ENCODE measurements at places on chromosomes 2 and 18.
A peak's percentile ranks its signal among the peaks of the same experiment; 100 is the strongest.

- DNase-seq: no peak
Observed at GRCh38 chr2:163662141-163662780, 73.5 kb downstream of the FIGN start.

- DNase-seq: peak; percentile 17
Observed at GRCh38 chr2:230326453-230327417, at the start of gene SP140L. TSS of gene SP140L (plus strand) at chr2:230327193. CDS start at chr2:230327270, 77 bp downstream.

DNA sequence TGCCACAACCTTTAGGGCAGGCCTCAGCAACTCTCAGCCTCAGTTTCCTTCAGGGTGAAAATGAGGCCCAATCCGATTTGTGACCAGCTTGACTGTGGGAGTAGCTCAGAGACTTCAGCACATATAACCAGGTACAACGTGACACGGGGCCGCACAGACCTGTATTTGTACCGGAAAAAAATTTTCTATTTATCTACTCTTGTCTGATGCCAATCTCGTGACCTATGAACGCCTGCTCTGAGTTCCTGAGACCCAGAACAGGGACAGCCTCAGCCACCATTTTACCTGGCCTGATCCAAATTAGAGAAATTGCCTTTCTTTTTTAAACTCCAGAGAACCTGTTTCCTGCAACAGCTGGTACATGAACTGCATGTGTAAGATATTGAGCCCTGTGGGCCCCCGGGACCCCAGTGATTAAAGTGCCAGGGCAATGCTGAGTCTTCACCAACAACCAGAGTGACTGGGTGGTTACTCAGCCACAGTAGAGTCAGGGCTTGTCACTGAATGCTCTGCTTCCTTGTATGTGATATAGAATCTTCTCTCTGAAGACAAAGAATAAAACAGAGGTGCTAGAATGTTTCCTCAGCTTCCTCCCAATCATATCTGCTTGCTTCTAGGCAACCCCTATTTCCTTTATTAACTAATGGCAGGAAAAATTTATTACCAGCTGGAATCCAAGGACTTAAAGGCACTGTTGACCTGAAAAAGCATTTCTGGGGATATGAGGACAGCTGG, 47.8 kb upstream of the FZD7 start:
- no peak for DNase-seq

- no peak for DNase-seq
Observed at GRCh38 chr2:160076241-160076640, 13.8 kb upstream of the PLA2R1 start.

DNA sequence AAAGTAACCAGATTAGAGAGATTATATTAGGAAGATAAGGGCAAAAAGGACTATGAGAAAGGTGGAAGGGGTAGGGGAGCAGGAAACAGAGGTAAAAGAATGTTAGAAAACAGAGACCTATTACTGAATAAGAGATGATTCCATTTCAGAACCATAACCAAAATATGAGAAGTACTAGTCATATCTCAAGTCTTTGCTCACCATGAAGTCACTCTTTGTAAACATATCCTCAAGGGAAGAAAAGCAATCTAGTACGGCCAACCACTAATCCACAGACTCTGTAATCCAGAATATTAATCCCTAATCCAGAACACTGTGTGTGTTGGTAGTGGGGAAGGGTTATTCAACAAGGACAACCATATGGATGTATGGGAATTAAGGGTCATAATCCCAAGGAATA, 92.0 kb downstream of the CDCA7 start:
- DNase-seq: no peak

DNA sequence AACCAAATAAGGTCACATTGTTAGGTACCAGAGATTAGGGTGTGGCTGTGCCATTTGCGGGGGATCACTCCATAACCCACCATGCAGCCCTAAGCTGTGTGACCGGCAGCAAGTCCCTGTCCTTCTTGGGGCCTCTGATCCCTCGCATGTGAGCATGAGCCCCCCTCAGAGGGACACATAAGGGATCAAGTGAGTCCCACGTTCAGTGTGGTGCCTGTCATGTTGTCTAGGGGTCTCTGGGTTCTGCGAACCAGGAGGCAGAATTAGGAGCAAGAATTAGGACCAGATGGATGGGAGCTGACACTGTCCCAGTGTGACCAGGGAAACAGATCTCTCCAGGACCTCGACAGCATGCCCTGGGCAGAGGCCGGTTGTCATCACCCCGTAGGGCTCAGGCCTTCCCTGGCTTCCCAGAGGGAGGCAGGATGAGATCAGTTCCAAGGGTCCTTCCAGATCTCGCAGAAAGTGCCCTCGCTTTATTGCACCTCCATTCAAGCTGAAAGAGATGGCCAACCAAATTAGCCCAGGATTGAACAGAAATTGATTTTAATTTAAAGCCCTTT, 113.2 kb upstream of the OTOS start:
- no peak for DNase-seq

- no peak for DNase-seq
Observed at GRCh38 chr18:64220941-64221340, 72.1 kb upstream of the LINC00305 start.

GRCh38 chr18:72697706-72698105, 153.6 kb upstream of the CBLN2 start:
- no peak for DNase-seq

DNA sequence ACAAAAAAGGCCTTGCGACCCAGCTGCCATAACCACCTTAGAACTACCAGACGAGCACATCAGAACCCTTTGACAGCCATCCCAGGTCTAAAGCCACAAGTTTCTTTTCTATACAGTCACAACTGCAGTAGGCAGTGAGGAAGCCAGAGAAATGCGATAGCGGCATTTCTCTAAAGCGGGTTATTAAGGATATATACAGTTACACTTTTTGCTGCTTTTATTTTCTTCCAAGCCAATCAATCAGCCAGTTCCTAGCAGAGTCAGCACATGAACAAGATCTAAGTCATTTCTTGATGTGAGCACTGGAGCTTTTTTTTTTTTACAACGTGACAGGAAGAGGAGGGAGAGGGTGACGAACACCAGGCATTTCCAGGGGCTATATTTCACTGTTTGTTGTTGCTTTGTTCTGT, 48.8 kb downstream of the FEZ2 start:
- DNase-seq: no peak

DNA sequence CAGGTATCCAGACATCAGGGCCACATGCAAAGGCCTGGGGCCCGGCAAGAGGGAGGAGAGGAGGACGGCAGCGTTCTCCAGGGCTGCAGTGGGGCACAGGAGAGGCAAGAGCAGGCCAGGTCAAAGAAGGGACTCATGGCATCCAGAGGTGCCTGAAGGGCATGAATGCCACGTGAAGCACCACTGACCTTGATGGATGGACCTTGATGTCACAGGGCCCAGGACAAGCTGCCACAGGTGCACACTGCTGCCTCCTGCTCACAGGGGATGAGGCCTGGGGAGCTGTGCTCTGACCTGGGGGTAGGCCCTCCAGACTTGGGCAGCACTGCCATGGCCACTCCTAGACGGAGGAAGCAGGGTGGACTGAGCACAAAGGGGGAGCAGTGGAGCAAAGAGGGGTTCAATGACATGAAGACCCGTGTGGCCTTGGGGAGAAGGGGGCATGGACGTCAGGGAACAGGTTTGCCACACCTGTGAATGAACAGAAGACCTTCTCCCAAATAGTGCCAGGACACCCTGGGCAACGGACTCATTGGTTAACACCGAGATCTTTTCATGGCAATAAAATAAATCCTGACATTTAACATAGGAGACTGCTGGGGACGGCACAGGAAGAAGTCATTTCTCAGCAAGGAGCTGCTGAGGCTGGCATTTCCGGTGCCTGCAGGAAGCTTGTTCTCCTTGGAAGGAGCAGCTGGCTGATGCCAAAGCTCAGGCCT, 65.6 kb downstream of the EMX1 start:
- DNase-seq: no peak

DNA sequence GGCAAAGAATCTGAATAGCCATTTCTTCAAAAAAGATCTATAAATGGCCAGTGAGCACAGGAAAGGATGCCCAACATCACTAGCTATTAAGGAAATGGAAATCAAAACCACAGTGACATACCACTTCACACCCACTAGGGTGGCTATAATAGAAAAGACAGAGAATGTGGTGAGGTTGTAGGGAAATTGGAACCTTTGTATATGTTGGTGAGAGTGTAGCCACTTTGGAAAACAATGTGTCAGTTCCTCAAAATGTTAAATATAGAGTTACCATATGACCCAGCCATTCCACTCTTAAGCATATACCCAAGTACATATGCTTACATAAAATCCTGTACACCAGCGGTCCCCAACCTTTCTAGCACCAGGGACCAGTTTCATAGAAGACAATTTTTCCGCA, 152.8 kb downstream of the SMAD2 start:
- no peak for DNase-seq

DNA sequence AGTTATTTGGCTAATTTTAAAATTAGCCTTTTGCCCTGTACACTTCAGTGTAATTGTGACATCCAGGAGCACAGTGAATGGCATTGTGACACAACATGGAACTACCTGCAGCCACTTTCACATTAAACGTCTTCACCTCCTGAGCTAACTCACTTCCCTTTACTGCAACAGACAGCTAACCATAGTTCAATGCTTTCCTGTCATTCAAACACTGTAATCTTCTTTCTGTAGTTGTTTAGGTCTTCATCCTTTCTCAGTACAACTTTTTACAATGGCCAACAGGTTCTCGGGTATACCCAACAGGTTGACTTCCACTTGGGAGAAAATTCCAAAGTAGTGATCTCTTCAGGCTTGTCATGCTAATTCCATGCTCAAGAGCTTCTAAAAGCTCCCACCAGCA, 8.6 kb upstream of the AGPS start:
- no peak for DNase-seq

- no peak for DNase-seq
Observed at GRCh38 chr2:119548516-119549120, 4.4 kb downstream of the CFAP221 start.

GRCh38 chr2:223034221-223034975, 17.6 kb upstream of the KCNE4 start:
- DNase-seq: no peak

DNA sequence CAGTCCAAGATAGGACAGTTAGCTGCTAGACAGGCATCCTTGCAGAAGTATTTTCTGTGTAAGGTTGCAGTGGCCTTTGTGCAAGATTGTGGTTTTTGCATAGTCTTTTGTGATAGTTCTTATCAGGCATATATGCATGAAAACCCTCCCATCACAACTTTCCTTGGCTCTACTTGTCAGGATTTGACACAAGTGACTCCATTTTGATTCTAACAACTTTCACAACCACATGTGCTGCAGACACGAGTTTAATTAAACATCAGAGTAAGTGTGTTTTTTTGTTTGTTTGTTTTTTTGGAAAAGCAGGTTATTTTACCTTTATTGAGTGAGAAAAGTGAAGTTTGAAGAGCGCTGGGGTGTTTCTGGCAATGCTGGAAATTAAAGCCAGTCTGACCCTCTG, 902.0 kb upstream of the GCFC2 start:
- no peak for DNase-seq

- no peak for DNase-seq
Observed at GRCh38 chr2:150824118-150824517, 336.7 kb upstream of the RND3 start.

- no peak for DNase-seq
Observed at GRCh38 chr18:52615943-52616342, 275.9 kb downstream of the DCC start.

DNA sequence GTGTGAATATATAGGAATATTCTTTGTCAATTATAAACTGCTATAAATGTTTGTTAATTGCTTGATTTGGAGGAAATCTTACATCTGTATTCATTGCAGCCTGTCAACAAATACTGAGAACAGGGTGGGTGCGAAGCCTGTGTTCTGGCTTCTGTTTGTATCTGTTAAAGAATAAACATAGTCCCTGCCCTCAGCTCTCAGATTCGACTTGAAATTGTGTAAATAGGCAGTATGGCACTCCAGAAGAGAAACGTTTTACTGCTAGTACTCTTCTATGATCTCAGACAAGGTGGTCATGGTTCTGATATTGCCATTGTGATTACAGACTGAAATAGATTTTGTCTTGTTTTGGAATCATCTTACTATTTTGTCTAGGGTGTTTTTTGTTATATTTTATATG, 92.1 kb downstream of the TANC1 start:
- DNase-seq: no peak

DNA sequence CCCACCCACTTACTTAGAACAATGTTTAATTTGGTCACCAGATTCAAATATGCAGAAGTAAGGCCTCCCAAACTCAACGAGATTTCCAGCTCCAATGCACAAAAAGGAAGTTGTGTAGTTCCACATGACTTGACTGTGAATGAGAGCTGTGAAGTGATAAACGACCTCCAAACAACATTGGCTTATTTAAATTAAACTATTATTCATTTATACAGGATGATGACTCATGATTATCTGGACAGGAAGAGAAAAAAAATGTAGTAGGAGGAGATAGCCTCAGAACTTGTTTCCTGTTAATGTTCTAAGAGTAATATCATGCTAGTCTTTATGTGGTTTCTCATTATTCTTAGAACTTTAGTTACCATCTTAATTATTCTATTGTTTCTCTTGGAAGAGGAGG, 237.3 kb downstream of the C1D start:
- no peak for DNase-seq

DNA sequence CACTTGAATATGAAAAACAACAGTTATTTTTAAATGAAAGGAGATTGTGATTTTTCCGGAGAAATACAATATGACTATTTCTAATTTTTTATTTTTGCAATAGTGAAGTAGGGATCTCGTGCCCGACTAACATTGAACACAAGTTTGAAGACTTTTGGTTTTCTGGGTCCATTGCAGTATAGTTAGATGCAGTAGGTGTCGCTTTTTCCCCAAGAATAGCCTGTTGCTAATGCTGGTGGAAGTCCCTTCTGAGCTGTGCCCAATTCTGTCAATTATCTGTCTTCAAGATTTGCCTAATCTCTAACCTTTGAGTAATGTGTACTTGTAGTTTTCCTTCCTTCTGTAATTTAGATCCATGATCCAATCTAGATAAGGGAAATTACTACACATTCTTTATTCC, 36.5 kb downstream of the SEMA4F start:
- no peak for DNase-seq

DNA sequence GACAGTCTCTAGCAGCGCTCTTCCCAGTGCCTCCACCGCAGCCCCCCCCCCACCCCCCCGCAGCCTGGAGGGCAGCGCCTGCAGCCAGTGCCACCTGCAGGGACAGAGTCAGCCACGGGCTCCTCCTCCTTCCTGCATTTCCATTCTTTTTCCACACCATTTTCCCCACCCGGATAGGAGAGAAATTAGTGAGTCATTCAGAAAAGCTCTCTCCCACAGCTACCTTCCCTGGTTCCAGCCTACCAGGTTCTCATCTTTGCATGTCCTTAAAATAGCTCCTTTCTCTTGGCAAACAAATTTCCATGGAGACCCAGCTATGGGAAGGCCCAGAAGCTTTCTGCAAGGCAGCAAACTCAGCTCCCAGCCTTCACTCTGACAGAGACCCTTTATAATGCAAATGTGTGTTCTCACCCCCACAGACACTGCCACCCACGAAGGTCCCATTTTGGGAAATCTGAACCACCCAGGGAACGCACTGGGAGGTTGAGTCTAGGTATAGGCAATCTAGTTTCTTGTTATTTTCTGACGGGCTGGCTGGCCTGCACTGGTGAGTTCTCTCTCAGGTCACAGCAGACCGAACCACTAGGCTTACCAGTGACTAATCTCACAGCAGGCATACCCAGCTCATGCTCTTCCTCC, 41.8 kb upstream of the ATG16L1 start:
- peak; percentile 73 for DNase-seq
